ENCODE measurements at places on chromosomes 12 and 14.
A peak's percentile ranks its signal among the peaks of the same experiment; 100 is the strongest.

- no peak for DNase-seq
Measured at GRCh38 chr12:51932218-51933076, 19.1 kb upstream of the ACVR1B start.

GRCh38 chr12:67068204-67068731 lies 200.9 kb upstream of the CAND1 start:
- DNase-seq, result no peak

GRCh38 chr14:24436355-24437019 lies 6.1 kb downstream of the SDR39U1 start:
- DNase-seq, result peak; percentile 44

- no peak for DNase-seq
Measured at GRCh38 chr12:124399622-124400021, 104.7 kb downstream of the RFLNA start.

- DNase-seq, result no peak
Measured at GRCh38 chr12:47394070-47394469, 311.8 kb downstream of the RPAP3 start.

GRCh38 chr14:100709289-100710284 lies 17.1 kb upstream of the DLK1 start:
- no peak for DNase-seq

All from effector memory CD8-positive, alpha-beta T cell (primary cell).